NCI-H510A treated with DMSO at 0.1 percent for 48 hours (cell line): ENCODE measurements at places on chromosomes 6 and 20.
A peak's percentile ranks its signal among the peaks of the same experiment; 100 is the strongest.

DNA sequence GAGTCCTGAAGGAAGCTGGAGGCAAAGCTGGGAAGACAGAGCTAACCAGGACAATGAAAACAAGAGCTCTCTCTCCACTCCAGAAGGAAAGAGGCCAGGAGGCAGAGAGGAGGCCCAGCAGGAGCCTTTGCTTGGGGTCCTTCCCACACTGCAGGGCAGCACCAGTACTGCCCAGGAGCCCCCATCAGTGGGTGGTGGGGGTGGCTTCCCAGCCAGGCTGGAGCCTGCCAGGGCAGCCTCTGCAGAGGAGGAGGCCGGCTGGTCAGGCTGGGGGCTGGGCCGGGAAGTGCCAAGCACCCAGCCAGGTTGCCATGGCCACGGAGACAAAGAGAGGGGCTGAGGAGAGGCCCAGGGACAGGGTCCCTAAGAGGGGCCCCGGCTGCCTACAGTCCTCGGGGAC is 33.4 kb downstream of the PREX1 start:
- DNase-seq: peak; percentile 32

DNA sequence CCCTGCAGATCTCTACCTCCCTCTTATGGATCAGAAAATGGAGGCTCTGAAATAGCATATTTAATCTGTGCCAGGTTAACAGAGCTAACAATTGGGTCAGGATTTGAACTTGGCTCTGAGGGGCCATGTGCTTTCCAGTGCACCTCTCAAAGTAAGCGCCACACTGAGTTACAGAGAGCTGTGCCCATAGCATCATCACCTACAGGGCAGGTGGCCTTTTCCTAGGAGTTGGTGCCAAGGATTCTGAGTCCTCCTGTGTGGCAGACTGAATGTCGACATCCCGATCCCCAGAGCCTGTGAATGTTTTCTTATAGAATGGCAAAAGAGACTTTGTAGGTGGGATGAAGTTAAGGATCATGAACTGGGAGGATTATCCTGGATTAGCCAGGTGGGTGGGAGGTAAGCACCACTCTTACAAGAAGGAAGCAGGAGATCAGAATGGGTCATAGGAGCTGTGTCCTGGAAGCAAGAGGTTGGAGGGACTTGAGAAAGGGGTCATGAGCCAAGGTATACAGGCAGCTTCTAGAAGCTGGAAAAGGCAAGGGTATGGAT is 68.0 kb upstream of the TBC1D7 start:
- no peak for DNase-seq

- peak; percentile 29 for DNase-seq
These were observed 3.3 kb upstream of the RAET1G start for GRCh38 chr6:149925974-149926777.

DNA sequence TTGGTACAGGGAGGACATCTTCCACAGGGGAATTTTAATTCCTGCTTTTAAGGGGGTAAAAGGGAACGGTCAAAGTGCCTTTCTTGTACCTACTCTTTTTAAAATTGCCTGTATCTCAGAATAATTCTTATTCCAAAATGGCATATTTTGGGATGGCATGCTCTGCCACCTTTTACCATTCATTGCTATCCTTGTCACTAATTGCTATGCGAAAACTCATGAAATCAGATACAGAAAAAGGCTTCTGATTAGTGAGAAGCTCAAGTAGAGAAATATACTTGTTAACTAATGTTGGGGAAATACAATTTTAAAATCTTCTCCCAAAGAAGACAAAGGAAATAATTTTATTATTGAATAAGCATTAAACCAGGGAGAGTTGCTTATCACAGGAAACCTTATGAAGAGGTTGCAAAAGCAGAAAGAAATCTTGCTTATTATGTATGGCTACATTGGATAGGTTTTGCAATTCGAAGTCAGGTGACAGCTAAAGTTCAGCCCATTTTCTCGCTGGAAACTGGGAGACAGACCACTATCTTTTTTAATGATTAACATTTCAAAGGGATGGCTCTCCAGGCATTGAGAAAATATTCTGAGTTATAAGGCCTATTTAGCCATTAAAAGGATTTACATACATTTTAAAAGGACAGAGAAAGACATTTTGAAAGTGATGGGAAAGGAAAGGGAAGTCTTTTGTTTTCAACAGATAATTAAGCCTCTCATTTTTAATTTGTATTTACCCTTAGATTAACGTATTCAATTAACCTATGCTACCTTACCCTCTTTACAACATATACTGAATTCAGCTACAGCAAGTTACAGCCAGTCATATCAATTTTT is 110.3 kb upstream of the PRSS16 start:
- no peak for DNase-seq

GRCh38 chr20:55561259-55561658 is 444.1 kb downstream of the CBLN4 start:
- DNase-seq: no peak

DNA sequence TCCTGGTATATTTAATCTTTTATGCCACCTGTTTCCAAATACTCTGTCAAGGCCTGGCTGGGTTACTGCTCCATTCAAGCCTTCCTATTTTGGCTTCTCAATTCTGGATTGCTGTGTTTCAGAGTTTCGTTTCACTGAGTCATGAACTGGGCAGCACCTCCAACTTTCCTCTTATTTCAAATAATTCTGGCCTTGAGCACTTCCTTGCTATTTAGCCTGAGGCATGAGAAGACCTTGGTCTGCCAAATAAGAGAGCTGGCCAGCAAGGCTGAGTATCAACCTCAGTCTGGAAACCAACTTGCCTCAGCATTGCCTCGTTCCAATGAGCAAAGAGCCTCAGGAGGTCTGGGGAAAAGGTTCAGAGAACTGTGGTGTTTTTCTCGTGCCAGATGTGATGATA is 66.6 kb downstream of the TNFAIP3 start:
- DNase-seq: no peak

DNA sequence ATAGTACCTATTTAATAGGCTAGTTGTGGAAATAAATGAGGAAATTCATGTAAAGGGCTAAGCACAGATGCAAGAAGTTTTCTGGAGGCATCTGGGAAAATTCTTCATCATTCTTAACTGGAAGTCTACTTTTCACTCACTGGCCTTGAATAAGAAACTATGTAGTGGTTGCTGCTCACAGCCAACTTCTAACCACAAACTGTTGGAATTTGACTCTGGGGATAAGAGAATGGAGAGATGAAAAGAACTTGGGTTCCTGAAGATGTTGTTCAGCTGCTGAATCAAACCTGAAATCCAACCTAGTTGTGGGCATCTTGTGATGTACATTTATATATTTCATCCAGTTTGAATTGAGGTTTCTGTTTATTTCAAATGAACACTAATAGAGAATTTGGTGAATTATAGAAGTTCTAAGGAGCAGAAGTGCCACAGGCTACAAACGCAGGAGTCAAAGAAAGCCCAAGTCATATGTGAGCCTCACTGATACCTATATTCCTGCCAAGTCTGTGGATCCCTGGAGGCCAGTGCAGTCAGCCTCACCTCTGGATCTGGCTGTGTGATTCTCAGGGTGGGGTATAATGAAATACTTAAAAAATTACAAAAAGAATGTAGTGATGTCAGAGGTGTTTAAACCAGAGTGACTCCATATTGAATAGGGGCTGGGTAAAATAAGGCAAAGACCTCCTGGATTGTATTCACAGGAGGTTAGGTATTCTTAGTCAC is 18.7 kb upstream of the MEI4 start:
- no peak for DNase-seq

DNA sequence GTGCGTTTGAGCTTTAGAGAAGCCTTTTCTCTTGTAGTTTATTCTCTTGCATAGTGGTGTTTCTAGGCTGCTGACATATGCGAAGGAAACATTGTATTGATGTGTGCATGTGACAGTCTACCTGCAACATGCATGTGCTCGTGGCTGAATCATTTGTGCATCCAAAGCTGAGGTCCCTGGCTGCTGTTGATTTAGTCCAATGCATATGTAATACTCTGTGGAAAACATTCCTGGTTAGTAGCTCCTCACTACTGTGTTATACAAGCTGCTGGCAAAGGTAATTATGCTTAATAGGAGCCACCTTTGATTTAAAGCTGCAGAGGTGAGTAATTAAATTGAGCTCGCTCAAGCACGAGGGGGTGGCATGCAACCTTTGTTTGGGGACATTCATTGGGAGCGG is 24.5 kb downstream of the TSHZ2 start:
- DNase-seq: no peak

GRCh38 chr20:59784791-59785668 is 148.4 kb downstream of the SYCP2 start:
- DNase-seq: no peak

DNA sequence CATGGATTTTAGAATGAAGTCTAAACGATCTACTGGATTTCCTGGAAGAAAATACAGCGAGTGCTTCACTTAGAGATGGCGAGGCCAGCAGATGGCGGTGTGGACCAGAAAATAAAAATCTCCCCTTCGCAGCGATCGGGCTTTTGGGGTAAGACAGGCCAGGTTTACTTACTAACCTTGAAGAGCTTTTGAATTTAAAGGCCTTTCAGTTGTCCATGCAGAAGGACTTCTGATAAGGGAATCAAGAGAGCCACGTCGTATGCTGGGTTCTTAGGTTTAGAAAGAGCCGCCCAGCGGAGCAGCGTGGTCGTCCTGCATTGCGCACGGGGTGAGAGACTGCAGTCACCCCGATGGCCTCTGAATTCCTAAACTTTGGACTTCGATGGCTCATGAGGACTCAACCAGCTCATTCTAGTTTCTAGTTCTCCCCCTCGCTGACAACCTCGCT is 125.2 kb upstream of the RALGAPA2 start:
- peak; percentile 80 for DNase-seq

- no peak for DNase-seq
These were observed 157.7 kb downstream of the ID4 start for GRCh38 chr6:19994909-19995308.

DNA sequence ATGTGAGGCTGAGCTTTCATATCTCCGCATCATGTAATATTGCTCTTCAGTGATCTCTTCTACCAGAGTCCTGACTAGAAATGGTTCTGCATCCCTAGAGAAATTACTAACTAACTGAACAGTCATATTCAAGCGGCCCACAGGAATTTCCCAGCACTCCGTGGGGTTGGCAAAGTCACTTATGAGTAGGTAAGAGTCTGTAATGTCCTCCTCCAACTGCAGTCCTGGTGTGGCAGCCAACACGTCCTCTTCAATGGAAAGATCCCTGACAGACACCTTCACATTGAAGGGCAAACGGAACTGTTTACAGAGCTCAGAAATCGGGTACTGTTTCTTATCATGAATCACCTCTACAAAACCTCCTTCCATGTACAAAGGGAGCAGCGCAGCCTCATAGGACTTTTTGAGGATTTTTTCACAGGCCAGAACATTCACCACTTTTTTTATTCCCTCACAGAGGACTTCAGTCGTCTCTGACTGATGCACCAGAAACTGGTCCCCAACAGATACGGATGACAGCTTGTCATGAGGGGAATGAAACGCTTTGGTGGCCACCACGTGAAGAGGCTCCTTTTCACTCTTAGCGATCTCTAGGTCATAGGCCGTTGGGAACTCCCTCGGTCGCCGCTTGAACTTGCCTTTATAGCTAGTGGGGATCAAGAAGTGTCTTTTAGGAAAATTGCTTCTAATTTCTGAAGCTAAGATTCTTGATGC is 87.7 kb downstream of the THEMIS start:
- DNase-seq: no peak

DNA sequence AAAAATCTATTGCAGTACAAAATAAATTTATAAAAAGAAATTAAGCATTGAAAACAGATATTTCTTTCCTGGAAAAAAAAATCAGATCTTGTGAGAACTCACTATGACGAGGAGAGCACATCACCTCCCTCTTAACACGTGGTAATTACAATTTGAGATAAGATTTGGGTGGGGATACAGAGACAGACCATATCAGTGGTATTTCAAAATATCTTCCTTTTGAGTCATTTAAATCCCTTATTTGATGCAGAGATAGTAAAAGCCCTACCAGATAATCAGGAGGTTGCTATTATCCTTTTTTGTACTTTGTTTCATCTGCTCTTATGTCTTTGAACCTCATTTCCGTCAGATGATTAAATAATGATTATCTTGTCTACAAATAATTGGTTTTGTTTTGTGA is 800.4 kb downstream of the KIF16B start:
- DNase-seq: no peak

DNA sequence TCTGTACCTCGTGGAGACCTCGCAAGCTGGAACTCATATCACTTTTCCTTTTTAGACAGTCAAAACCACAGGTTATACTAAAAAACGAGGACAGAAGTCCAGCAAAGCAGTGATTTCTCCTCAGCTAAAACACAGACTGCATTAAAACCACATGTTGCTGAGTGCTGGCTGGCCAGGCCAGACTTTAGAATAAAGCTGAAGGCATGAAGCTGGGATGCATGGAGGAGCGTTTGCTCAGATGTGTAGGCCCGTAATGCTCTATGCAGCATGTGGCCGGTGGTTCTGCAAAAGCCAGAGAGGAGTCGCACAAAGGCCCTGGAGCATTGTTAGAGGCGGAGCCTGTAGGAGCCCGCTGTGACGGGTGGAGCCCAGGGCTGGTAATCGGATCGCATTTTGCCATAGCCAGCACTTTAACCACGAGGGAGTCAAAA is 83.6 kb downstream of the SMOC2 start:
- DNase-seq: peak; percentile 8

- no peak for DNase-seq
These were observed 71.0 kb downstream of the SOX4 start for GRCh38 chr6:21664314-21665109.
